ENCODE measurements at places on chromosomes 3 and 15.

GRCh38 chr15:83571820-83572707 lies 81.9 kb upstream of the ADAMTSL3 start:
- DNase-seq: peak; percentile 43

DNA sequence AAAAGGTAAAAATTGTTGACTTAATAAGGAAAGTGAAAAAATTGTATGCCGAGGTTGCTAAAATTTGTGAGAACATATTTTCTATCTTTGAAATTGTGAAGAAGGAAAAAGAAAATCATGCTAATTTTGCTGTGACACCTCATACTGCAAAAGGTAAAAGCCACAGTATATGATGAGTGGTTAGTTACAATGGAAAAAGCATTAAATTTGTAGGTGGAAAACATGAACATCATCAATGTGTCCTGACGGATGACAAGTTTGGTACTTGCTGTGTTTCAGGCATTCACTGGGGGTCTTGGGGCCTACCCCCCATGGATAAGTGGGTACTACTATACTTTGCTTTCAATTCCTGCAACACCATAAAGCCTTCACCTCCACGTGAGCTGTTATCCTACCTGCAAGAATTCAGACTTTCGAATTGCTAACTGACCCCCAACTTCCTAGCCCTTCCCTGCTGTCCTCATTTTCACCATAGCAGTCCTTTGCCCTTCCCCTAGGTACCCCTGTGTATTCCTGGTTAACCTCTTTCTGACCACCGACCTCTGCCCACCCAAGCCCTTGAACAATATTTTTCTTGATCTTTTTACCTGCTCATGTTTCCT lies 62.4 kb downstream of the RAB7A start:
- DNase-seq: no peak

GRCh38 chr15:69319384-69320375 lies 21.0 kb downstream of the PAQR5 start:
- no peak for DNase-seq

GRCh38 chr3:88203642-88204055 lies 53.9 kb downstream of the C3orf38 start:
- DNase-seq: peak; percentile 83

DNA sequence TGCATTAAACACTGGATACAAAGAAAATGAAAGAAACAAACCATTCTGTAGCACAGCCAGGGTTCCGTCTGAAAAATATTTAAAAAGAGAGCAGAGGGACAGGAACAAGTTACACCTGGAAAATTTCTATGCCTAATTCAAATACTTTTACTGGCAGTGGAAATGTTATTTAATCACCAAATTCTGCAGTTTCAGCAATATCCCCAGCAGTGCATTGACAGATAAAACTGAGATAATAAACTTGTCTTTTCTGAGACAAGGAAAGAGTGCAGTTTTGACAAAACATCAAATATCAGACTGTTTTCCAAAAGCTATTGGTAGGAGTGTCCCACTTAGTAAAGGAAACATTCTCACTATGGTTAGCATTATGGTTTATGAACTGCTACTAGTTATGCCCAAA lies 173.4 kb upstream of the FAM3D start:
- DNase-seq: no peak

DNA sequence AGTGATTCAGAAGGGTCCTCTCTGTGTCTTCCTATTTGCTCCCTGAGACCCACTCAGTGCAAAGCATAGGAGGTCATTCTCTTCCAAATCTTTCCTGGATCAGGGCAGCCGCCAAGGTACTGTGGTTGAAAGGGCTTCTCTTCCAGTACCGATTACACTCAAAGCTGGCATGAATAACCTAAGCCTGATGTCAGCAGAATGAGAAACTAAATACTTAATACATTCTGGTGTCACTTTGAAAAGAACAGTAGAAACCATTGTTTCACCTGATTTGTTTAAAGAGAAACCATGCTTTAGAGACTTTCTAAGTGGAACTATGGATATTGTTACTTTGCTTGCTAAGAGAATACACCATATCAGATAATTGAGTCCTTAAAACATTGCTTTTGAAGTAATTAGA lies 50.2 kb downstream of the PDHB start:
- DNase-seq: no peak

DNA sequence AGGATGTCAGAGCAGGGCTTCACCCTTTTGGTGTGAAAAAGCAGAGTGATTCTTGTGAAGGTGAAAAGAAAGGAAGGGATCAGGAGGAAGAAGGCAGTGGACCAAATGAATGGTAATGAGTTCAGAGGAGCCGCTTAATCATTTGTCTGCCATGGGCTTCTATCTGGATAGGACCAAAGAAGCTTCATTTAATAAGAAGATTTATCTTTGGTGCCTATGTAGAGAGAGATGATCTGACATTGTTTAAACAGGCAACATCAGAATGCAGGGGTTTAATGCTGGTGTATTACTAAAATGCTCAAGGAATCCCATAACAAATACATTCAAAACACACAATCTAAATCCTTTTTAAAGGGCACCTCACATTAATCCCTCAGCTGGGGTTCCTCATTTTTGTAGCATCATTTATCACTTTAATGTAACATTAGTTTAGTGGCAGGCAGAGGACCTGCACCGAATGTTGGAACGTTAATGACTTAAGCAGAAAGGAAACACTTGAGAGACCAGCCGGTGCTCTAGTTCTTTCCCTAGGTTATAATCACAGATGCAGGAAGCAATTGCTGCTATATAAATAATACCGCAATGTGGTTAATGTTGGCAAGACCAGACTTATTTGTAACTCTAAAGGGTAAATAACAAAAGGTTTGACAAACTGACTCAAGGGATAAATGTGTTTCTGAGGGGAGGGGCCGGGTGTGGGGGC lies 27.9 kb upstream of the IL1RAP start:
- DNase-seq: no peak

DNA sequence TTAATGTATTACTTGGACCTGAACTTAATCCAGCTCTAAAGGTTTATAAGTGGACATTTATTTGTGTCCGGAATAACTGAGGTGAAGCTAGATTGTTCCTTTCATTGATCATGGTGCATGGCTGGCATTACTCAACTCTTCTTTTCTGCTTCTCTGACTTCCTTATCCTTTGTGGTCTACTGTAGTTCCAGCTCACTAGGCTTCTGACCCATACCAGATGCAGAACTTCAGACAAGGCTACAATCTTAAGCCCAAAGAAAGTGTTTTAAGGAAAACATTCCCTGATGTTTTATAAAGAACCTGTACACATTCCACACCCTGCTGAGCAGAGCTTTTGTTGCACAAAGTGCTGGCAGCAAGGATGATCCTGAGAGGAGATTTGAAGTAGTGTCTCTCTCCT lies 250.8 kb upstream of the TGFBR2 start:
- no peak for DNase-seq

GRCh38 chr3:182795389-182795782 lies 2.1 kb downstream of the ATP11B start:
- DNase-seq: no peak

DNA sequence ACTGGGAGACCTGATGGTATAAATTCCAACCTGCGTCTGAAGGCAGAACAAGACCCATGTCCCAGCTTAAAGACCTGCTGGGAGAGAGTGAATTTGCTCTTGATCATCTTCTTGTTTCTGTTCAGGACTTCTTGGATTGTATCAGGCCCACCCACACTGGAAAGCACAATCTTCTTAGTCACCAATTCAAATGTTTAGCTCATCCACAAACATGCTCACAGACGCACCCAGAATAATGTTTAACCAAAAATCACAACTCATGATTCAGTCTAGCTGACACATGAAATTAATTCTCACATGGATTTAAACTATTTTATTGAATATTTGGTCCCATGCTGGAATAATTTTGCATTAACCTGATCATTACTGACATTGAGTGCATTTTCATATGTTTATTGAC lies 37.8 kb upstream of the GOLGA6L2 start:
- no peak for DNase-seq

DNA sequence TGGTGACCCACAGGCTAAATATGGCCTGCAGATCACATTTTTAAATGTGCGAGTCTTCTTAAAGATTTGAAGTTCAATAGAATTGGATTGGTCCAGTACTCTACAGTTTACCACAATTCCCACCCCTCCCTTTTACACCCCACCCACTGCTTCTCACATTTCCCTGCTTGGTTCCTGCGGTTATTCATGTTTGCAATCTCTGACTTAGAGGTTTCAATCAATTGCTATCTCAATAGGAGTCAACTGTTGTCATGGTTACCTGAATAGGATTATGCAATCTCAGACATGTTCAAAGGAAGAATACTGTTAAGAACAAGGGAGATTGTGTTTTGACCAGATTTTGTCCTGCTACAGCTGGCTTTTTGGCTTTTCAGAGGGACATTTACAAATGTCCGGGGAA lies 4.9 kb upstream of the C3orf49 start:
- no peak for DNase-seq

- no peak for DNase-seq
Measured at GRCh38 chr3:179760944-179761343, 108.1 kb downstream of the USP13 start.

DNA sequence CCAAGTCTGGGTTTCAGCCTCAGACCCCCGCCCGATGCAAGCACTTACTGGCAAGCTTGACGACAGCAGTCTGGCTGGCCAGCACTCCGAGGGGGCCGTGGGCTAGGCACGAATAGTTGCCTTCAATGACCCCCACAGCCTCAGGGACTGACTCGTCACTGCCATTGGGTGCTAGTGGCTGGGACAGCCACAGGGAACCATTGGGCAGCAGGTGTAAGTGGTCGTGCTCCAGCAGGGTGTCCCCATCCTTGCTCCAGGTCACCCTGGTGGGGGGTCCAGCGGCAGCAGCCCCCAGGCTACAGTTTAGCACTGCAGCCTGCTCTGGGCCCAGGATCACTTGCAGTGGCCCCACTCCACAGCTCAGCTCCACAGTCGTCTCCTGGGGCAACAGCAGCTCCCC lies 11.8 kb downstream of the IGDCC4 start:
- DNase-seq: no peak

DNA sequence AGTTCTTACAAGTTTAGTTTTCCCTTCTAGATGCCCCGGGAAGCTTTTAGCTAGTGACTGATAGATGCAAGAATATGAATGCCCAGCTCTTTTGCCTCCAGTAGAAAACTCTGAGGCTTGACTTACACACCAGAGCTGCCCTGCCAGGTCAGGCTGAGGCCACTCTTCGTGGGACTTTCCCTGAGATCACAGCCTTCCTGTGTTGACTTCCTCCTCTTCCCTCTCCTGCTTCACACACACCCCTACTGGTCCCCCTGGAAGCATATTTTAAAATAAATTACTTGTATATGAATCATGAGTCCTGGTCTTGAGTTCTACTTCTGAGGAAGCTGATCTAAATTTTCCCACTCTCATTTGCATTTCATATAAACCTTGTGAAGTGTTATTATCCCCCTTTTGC lies 413.7 kb downstream of the PDCD6IP start:
- no peak for DNase-seq

- peak; percentile 62 for DNase-seq
Measured at GRCh38 chr15:100350434-100351226, 8.9 kb upstream of the ADAMTS17 start.

DNA sequence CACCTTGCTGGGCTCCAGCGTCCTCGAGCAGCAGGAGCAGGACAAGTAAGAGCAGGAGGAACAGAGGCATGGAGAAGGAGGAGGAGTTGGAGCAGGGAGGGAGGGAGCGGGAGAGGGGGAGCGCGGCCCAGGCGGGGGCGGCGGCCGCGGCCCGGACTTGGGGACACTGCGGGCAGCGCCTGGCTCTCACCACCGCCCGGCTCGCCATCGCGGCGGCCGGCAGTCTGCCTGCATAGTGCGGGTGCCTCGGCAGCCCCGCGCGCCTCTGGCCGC lies 440 bp downstream of the DCBLD2 start:
- peak; percentile 42 for DNase-seq

DNA sequence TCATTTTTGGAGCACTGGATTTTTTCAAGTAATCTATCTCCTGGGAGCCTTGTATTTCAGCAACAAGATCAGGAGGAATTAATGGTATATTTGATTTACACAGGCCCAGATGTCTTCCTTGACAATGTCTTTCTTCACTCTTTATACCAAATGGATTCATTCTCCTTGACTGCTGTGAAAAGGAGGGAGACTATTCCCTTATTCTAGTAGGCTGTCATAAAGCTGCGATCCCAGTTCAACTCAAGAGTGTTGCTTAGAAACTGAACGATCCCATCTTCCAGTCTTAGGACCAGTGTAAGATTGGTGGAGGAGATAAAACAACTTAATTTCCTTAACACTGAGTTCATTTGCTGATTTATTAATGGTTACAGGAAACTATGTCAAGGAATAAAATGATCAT lies 119.4 kb upstream of the ROBO1 start:
- no peak for DNase-seq

DNA sequence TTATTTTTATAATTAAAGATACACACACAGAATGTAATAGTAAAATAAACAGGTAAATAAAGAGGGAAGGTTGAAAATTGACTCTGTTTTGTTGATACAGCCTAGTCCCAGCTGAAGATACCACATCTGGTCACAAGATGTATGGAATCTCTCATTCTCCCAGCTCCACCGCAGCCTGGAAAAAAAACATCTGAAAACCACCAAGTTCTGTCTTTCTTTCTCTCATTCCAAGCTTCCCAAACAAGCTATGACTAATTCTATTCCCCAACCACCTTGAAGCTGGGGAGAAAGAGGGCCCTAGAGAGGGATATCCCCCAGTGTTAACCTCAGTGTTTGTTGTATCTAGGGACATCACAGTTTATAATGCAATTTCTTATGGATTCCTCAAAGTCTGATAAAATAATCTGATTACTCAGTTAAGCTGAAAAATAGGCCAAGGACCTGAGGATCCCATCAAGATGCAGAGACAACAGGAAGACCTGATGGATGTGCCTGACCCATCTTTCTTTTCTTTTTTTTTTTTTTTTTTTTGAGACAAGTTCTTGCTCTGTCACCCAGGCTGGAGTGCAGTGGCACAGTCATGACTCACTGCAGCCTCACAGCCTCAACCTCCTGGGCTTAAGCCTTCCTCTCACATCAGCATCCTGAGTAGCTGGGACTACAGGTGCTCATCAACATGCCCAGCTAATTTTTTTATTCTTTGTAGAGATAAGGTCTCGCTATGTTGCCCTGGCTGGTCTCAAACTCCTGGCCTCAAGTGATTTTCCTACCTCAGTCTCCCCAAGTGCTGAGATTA lies 38.1 kb downstream of the SRGAP3 start:
- DNase-seq: no peak

DNA sequence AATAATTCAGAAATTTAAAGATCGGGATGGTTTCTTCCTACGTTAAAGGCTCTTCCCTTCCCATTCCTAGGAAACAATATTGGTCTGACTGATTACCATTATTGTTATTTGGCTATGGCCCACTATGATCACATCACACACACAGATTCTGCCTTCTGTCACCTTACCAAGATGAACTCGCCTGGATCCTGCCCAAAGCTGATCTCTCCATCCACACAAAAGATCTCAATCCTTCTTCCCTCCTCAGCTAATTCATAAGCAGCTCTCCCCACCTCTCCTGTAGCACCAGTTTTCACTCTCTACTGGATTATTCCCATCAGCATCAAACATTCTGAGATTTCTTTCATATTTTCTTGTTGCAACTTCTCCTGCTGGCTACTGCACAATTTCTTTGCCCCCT lies 25.0 kb downstream of the PLCL2 start:
- no peak for DNase-seq

- no peak for DNase-seq
Measured at GRCh38 chr3:17135696-17136095, 250.9 kb downstream of the PLCL2 start.

- no peak for DNase-seq
Measured at GRCh38 chr15:98616397-98616796, 31.9 kb upstream of the IGF1R start.
